ENCODE measurements at places on chromosomes 5 and 9. TPM values are rescaled to one million over a fixed set of nuclear protein-coding genes. Genes with fewer than 3 reads are reported as not detected.
A peak's percentile ranks its signal among the peaks of the same experiment; 100 is the strongest.

SLC4A9 gene
- not detected for total RNA-seq

- H3K4me3 ChIP-seq: no peak overlapping the region
- H3K4me1 ChIP-seq: no peaks in the 10 kb centered on the region
- peaks cover 17% of the 10 kb centered on the region for H3K27me3 ChIP-seq
- H3K27ac ChIP-seq: no peak overlapping the region
Measured at GRCh38 chr9:7205806-7206205, 448.0 kb downstream of the KDM4C start.

GPR150 gene
- 1.8 TPM for total RNA-seq

DNA sequence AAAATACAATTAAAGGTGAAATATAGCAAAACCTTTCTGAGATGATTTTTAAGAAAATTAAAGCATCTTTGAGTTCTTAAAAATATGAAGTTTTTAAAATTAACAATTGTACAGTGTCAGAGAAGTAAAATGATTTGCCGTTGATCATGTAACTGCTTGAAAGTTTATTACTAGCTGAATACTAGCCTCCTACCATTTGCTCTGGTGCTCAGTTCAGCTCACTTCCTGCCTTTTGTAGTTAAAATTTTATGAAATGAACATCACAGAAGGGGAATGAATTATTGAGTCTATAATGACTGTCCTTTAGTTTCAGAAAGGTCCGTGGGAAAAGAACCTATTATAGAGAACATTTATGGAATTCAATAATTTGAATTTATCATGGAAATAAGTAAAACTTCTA, 9.7 kb downstream of the YTHDC2 start:
- DNase-seq: no peak
- H3K27ac ChIP-seq: no peak overlapping the region
- peaks cover 24% of the 10 kb centered on the region for H3K4me1 ChIP-seq
- no peaks in the 10 kb centered on the region for H3K27me3 ChIP-seq
- peak overlapping the region; percentile 60 for H3K4me3 ChIP-seq
- no peaks in the 10 kb centered on the region for H3K36me3 ChIP-seq

DNA sequence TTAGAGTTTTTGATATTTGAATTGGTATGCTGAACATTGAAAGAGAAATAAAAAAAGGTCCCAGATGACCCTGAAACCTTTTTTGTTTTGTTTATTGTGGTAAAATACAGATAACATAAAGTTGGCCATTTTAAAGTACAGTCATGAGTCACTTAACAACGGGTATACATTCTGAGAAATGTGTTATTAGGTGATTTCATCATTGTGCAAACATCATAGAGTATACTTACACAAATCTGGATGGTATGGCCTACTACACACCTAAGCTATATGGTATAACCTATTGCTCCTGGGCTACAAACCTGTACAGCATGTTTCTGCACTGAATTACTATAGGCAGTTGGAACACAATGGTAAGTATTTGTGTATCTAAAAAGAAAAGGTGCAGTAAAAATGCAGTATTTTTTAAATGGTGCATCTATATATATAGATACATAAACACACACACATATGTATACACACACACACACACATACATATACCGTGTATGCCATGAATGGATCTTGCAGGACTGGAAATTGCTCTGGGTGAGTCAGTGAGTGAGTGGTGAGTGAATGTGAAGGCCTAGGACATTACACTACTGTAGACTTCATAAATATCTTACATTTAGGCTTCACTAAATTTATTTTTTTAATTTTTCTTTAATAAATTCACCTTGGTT, 31.0 kb downstream of the TTC1 start:
- peaks cover 5% of the 10 kb centered on the region for H3K36me3 ChIP-seq
- DNase-seq: no peak
- no peak overlapping the region for H3K4me3 ChIP-seq
- H3K27ac ChIP-seq: no peak overlapping the region
- no peaks in the 10 kb centered on the region for H3K27me3 ChIP-seq

- H3K36me3 ChIP-seq: no peaks in the 10 kb centered on the region
- DNase-seq: peak; percentile 14
- peak within 1 kb of the TSS; percentile 51 for H3K27ac ChIP-seq
- H3K4me3 ChIP-seq: peak within 1 kb of the TSS; percentile 85
- H3K4me1 ChIP-seq: peaks cover 18% of the 10 kb centered on the region
- H3K27me3 ChIP-seq: no peaks in the 10 kb centered on the region
Measured at GRCh38 chr5:176365351-176366231, at the start of gene ARL10. TSS of gene ARL10 (plus strand) at chr5:176365487. CDS start at chr5:176365564, 77 bp downstream.

ADGRV1 gene
- total RNA-seq: 0.44 TPM

IRX2 gene
- not detected for total RNA-seq

- DNase-seq: no peak
- H3K27me3 ChIP-seq: no peaks in the 10 kb centered on the region
- H3K4me3 ChIP-seq: no peak overlapping the region
- no peak overlapping the region for H3K27ac ChIP-seq
- H3K4me1 ChIP-seq: no peaks in the 10 kb centered on the region
- H3K36me3 ChIP-seq: no peaks in the 10 kb centered on the region
Measured at GRCh38 chr5:97836816-97837215, 653.8 kb upstream of the RIOK2 start.

PRR7 gene
- 40.1 TPM for total RNA-seq

GRCh38 chr5:15424769-15425168, 75.2 kb upstream of the FBXL7 start:
- no peak overlapping the region for H3K27ac ChIP-seq
- H3K27me3 ChIP-seq: no peaks in the 10 kb centered on the region
- no peaks in the 10 kb centered on the region for H3K4me1 ChIP-seq
- no peak for DNase-seq
- H3K36me3 ChIP-seq: no peaks in the 10 kb centered on the region

GABRA1 gene
- total RNA-seq: 0.10 TPM

- peaks cover 3% of the 10 kb centered on the region for H3K36me3 ChIP-seq
- peak; percentile 15 for DNase-seq
- no peaks in the 10 kb centered on the region for H3K27me3 ChIP-seq
Measured at GRCh38 chr5:52787600-52788504, at the start of the genes ITGA1 and PELO. TSS of gene ITGA1 (plus strand) at chr5:52787916. CDS start at chr5:52788354, 438 bp downstream. TSS of gene PELO (plus strand) at chr5:52787916. CDS start at chr5:52800395, 12,479 bp downstream.

PDE6A gene
- total RNA-seq: not detected

GRCh38 chr9:107351382-107352045, 68.4 kb downstream of the RAD23B start:
- H3K27me3 ChIP-seq: peaks cover 22% of the 10 kb centered on the region
- no peaks in the 10 kb centered on the region for H3K4me1 ChIP-seq
- no peak for DNase-seq
- H3K27ac ChIP-seq: no peak overlapping the region

GRCh38 chr9:95264954-95265615, 52.4 kb downstream of the FANCC start:
- no peaks in the 10 kb centered on the region for H3K36me3 ChIP-seq
- H3K27me3 ChIP-seq: no peaks in the 10 kb centered on the region
- H3K4me1 ChIP-seq: peaks cover 9% of the 10 kb centered on the region
- no peak overlapping the region for H3K4me3 ChIP-seq
- H3K27ac ChIP-seq: no peak overlapping the region

UBAC1 gene
- total RNA-seq: 23.7 TPM

PHF24 gene
- total RNA-seq: not detected

DNA sequence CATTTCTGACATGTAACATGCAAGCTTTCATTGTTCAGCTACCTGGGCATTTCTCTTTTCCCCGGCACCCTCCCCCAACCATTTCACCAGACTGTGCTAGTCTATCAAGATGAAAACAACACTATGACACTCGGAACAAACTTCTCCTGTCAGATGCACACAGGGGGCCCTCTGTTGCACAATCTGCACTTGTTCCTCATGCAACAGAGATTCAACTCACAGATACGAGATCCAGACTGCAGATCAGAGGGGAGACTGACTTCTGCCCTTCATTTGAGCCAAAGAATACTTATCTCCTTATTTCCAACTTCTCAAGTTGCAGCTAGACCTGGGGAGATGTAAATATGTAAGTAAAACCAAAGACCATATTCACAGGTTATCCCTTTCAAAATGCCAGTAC, 15.7 kb upstream of the FST start:
- H3K27me3 ChIP-seq: peaks cover 48% of the 10 kb centered on the region
- H3K4me3 ChIP-seq: no peak overlapping the region
- DNase-seq: no peak
- no peak overlapping the region for H3K27ac ChIP-seq

- no peak for DNase-seq
- peaks cover 2% of the 10 kb centered on the region for H3K4me1 ChIP-seq
- H3K36me3 ChIP-seq: no peaks in the 10 kb centered on the region
- no peak overlapping the region for H3K4me3 ChIP-seq
- no peak overlapping the region for H3K27ac ChIP-seq
Measured at GRCh38 chr5:11164531-11165294, 403.7 kb upstream of the DAP start.

PCSK1 gene
- total RNA-seq: not detected

C5 gene
- total RNA-seq: 1.3 TPM

DNA sequence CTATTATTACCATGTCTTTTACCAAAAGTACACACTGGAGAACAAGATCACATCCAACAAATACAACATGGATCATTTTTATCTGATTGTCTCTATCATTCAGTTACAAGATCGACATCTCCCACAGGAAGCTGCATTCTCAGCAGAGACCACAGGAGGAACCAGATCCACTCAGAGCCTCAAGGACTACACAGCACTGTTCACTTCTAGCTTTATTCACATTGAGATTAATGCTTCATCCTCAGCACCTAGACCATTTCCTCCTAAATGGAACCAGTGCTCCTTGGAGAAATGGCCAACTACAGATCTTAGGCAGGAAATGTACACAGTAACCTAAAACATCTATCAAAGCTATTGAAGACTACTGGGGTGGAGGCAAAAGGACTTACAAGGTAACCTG, 13.3 kb upstream of the C5orf15 start:
- H3K27ac ChIP-seq: no peak overlapping the region
- H3K4me1 ChIP-seq: peaks cover 8% of the 10 kb centered on the region
- H3K4me3 ChIP-seq: peak overlapping the region; percentile 7
- no peak for DNase-seq

SARDH gene
- total RNA-seq: 6.8 TPM

PTPDC1 gene
- 2.4 TPM for total RNA-seq

DNA sequence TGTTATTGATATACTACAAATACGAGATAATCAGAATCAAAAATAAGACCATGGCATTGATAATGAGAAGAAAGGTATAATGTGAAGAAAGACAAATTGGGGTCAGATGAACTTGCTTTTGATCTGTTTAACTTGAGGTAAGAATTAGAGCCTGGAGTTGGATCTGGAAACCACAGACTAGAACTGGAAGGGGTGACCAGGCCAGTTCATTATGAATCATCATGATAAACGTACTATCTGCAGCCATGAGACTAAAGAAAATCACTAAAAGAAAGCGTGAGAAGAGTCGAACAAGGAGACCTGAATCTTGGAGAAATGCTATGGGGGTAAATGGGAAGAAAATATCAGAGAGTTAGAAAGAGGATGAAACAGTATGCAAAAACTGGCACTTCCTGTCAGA, 967.5 kb downstream of the NR2F1-AS1 start:
- H3K27ac ChIP-seq: no peak overlapping the region
- no peak overlapping the region for H3K4me3 ChIP-seq
- no peaks in the 10 kb centered on the region for H3K4me1 ChIP-seq
- H3K27me3 ChIP-seq: no peaks in the 10 kb centered on the region
- DNase-seq: no peak

- no peaks in the 10 kb centered on the region for H3K36me3 ChIP-seq
- no peak for DNase-seq
- H3K4me1 ChIP-seq: no peaks in the 10 kb centered on the region
- no peak overlapping the region for H3K4me3 ChIP-seq
- H3K27me3 ChIP-seq: peaks cover 34% of the 10 kb centered on the region
Measured at GRCh38 chr5:74028976-74029375, 403.0 kb downstream of the ARHGEF28 start.

- no peaks in the 10 kb centered on the region for H3K27me3 ChIP-seq
- DNase-seq: peak; percentile 8
- H3K36me3 ChIP-seq: no peaks in the 10 kb centered on the region
- H3K4me1 ChIP-seq: peaks cover 2% of the 10 kb centered on the region
Measured at GRCh38 chr9:136854842-136855460, 2.8 kb downstream of the MAMDC4 start.

- no peak for DNase-seq
- no peaks in the 10 kb centered on the region for H3K4me1 ChIP-seq
- peaks cover 10% of the 10 kb centered on the region for H3K27me3 ChIP-seq
- no peak overlapping the region for H3K4me3 ChIP-seq
- H3K36me3 ChIP-seq: no peaks in the 10 kb centered on the region
Measured at GRCh38 chr9:130905125-130905901, 8.7 kb upstream of the QRFP start.

EPB41L4A gene
- total RNA-seq: 0.50 TPM

- no peaks in the 10 kb centered on the region for H3K36me3 ChIP-seq
- peaks cover 6% of the 10 kb centered on the region for H3K4me1 ChIP-seq
- H3K27me3 ChIP-seq: peaks cover 14% of the 10 kb centered on the region
- no peak overlapping the region for H3K4me3 ChIP-seq
Measured at GRCh38 chr9:93204470-93205043, 20.6 kb downstream of the WNK2 start.

KCNN2 gene
- total RNA-seq: not detected

GRCh38 chr5:99247346-99247745, 318.5 kb upstream of the CHD1 start:
- DNase-seq: no peak
- no peak overlapping the region for H3K27ac ChIP-seq
- no peaks in the 10 kb centered on the region for H3K36me3 ChIP-seq

DNA sequence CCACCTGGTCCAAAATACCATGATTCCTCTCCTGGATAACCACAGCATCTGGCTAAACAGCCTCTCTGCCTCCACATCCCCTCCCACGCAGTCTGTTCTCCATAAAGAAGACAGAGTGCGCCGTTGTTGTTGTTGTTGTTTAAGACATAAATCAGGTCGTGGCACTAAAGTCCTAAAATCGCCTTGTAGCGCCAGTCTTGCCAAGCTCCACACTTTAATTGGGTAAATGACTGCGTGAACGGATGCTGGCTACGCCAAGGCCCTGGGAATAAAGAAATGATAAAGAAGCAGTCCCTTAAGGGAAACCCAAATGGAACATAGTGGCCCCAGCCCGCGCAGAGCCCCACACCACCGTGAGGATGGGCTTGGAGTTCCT, 364 bp upstream of the SFXN1 start:
- H3K27ac ChIP-seq: peak overlapping the region; percentile 81
- peaks cover 35% of the 10 kb centered on the region for H3K4me1 ChIP-seq
- peak overlapping the region; percentile 95 for H3K4me3 ChIP-seq
- H3K27me3 ChIP-seq: peaks cover 9% of the 10 kb centered on the region
- no peak for DNase-seq
